ENCODE measurements at places on chromosomes 3 and 15.

- no peak for DNase-seq
These were observed 48.1 kb downstream of the STARD5 start for GRCh38 chr15:81275711-81276392.

- DNase-seq = no peak
These were observed 23.5 kb downstream of the KLHL25 start for GRCh38 chr15:85771271-85771670.

DNA sequence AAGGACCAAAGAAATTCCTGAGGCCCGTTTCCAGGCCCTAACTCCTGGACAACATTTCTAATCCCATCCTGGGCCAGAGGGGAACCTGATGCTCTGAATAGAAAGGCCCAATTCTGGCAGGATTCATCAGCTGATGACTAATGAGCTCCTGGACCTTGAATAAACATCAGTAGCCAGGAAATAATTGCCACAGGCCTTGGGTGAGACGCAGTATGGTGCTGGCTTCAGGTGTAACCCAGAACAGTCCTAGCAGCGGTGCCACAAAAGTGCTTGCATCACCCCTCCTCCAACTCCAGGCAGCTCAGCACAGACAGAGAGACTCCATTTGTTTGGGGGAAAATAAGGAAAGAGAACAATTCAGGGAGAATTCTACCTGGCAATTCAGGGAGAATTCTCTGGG is 184.7 kb upstream of the POU1F1 start:
- no peak for DNase-seq

DNA sequence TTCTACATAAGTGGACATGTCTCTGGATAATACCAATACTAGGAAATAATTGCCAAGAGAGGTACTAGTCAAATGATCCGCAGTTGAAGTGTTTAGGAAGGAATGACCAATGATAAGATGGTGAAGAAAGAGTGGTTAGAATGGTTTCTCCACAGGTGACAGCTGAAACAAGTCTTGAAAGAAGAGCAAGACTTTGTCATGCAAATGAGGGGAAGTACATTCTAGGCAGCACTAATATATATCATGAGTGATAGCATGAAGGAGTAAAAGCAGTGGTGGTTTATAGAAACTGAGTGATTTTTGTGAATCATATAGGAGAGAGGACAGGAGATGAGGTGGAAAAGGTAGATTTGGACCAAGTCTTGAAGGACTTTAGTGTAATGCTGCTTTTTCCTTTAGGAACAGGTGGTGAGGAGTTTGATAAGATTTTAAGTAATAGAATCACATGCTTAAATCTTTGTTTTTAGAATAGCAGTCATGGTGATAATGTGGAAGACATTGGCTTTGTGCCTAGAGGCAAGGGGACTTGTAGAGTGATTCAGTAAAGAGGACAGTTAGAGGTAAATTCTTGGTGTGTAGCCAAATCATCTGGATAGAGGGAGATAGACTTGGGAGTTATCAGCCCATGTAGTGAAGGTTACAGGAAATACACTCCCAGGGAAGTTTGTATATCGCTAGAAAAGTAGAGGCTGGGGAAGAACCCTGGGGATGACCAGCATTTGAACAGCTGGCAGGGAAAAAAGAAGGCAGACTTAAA is 31.9 kb downstream of the SLMAP start:
- DNase-seq = peak; percentile 8

GRCh38 chr3:187120326-187120725 is 19.0 kb downstream of the RPL39L start:
- DNase-seq = no peak

- DNase-seq = no peak
These were observed 1.6 kb downstream of the GABPB1 start for GRCh38 chr15:50353251-50353974.

DNA sequence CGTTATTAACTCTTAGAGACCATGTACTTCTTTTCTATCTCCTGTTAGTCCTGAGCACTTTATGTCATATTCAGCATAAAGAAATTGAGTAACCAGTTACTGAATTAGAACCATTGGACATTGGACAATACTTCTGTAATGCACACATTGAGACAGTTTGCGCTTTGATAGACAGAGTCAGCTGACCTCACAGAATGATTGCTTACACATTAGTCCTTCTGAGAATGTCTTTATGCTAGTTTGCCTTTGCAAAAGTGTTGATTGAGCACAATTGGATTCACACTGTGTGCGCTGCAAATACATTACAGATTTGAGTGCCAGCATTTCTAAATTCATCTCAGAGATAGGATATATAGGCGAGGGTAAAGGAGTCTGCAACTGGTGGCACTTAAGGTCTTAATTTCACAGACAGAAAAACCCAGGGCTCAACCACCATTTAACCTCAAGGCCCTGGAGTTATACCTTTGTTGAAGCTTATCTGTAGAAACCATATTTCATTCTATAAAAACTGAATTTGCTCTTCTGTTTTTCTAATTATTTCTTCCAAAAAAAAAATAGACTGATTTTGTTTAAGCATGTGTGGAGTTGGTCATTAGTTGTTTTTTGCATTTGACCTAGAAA is 3.8 kb downstream of the SERPINI1 start:
- DNase-seq = peak; percentile 73

DNA sequence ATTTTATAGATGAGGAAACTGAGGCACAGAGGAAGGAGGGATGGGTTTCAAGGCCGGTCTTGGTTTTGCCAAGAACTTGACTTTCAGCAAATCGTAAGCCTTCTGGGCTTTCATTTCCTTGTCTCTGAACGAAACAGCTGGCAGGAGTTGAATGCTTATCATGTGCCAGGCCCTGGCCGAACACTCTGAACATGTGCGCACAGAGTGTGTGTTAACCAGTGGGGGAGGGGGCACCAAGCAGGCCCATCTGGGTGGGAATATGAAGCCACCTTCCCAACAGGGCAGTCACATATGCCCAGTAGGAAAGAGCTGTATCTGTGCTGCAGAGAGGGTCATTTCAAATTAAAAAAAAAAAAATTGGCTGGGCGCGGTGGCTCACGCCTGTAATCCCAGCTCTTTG is 29.3 kb downstream of the ZNF710 start:
- peak; percentile 15 for DNase-seq

DNA sequence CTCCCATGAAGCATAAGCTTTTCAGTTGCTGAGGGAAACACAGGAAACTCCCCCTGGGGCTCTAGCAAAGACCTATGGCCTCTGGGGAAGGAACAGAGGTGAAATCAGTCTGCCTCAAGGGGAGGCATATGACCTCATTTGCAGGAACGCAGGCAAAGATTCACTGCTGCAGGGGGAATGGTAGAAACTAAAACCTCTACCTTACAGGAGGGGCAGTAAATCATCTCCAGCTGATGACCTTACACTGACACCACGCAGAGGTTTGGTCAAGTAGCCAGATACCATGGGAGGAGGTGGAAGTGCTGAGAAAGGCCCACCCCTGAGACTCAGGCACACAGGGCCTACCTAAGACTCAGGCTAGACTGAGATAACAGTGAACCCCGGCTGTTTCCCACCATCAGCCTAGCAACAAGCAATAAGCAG is 81.1 kb downstream of the RAD18 start:
- no peak for DNase-seq

DNA sequence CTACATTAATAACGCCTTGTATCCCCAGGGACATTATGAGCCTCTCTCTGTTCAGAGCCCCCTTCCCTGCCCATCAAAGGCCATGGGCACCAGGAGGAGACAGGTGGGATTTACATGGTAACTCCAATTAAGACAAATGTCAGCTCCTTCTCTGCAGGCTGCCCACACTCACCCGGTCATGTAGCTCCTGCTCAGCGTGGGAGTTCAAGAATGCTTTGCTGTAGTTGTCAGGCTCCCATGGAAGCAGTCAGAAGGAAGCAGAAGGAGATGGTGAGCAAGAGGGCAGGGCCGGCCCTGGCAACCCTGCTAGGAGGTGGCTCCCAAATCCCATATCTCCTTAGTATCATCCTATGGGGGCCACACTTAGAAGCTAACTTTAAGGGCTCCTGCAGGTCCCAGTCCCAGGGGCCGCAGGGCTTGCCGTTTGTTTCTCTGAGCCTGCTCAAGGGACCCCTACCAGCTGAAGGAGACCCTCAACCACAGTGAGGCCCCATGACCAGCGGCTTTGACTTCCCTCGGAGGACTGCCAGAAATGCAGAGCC is 218.4 kb upstream of the TLE3 start:
- DNase-seq = no peak

GRCh38 chr3:52006820-52007133 is 11.1 kb upstream of the RPL29 start:
- DNase-seq = no peak

- no peak for DNase-seq
These were observed 239.4 kb downstream of the WNT5A start for GRCh38 chr3:55247666-55248065.

DNA sequence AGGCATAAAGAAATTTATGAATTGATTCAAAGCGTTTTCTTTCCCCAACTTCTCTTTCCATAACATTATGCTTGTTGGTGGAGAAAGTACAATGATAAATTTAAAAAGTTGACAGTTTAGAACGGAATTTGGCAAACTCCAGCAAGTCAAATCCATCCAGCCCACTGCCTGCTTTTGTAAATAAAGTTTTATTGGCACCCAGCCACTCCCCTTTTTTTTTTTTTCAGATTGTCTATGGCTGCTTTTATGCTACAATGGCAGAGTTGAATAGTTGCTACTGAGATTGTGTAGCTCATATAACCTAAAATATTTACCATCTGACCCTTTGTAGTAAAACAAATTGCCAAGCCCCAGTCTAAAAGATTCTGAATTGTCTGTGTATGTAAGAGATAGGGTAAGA is 112.8 kb upstream of the RBMS3 start:
- DNase-seq = no peak

GRCh38 chr3:188421151-188421821 is 267.3 kb downstream of the LPP start:
- no peak for DNase-seq

- no peak for DNase-seq
These were observed 231.7 kb upstream of the ICE2 start for GRCh38 chr15:60710656-60711055.
